ENCODE measurements at places on chromosomes 3 and 15.

DNA sequence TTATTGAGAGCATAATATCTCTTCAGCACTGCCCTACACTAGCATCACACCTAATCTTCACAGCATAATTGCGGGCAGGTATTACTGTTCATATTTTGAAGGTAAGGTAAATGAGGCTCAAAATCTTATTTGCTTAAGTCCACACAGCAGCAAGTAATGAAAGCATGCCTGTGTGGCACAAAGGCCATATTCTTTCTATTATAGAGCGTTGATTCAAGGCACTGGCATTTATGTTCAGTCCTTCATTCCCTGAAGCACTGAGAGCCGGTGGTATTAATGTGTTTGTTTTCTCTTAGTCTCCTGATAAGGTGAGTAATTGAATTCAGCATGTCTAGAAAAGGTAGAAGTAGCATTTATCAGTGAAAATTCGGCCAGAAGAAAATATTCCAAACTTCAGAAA, 231.2 kb downstream of the BBX start:
- DNase-seq = no peak

GRCh38 chr15:45458746-45459403, 63.7 kb downstream of the SLC30A4 start:
- peak; percentile 56 for DNase-seq

- no peak for DNase-seq
These were observed 68.8 kb downstream of the CTNNB1 start for GRCh38 chr3:41267975-41268640.

DNA sequence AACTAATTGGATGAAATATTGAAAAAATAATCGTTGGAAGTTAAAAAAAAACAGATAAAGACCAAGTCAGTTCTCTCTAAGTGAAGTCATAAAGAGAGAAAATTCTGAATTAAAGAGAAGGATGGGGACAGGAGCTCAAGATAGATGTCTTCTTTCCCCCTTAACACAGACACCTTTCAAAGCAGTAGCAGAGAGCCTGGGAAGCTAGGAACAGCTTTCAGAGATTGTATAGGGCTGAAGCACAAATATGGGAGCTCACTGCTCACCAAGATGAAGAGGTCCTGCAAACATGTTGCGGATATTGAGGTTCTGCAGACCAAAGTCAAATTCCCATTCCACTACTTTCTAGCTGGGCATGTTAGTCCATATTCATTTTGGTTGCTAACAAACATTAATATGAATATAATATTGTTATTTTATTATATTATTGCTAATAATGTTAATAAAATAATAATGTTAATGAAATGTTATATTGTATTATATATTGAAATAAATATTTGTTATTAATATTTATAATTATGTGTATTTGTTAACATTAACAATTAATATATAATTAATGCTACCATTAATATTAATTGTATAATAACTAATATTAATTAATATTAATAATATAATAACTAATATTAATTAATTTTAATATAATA, 319.1 kb downstream of the OXSM start:
- DNase-seq = no peak

- no peak for DNase-seq
These were observed 421.1 kb downstream of the PDCD6IP start for GRCh38 chr3:34219556-34219955.
